MCF 10A (cell line): ENCODE measurements at places on chromosomes 1 and 21.
A peak's percentile ranks its signal among the peaks of the same experiment; 100 is the strongest.

- DNase-seq, result peak; percentile 97
These were observed 98.5 kb downstream of the LMX1A start for GRCh38 chr1:165257969-165258459.

GRCh38 chr1:167409183-167409582 is 109.1 kb downstream of the CD247 start:
- DNase-seq, result peak; percentile 48

DNA sequence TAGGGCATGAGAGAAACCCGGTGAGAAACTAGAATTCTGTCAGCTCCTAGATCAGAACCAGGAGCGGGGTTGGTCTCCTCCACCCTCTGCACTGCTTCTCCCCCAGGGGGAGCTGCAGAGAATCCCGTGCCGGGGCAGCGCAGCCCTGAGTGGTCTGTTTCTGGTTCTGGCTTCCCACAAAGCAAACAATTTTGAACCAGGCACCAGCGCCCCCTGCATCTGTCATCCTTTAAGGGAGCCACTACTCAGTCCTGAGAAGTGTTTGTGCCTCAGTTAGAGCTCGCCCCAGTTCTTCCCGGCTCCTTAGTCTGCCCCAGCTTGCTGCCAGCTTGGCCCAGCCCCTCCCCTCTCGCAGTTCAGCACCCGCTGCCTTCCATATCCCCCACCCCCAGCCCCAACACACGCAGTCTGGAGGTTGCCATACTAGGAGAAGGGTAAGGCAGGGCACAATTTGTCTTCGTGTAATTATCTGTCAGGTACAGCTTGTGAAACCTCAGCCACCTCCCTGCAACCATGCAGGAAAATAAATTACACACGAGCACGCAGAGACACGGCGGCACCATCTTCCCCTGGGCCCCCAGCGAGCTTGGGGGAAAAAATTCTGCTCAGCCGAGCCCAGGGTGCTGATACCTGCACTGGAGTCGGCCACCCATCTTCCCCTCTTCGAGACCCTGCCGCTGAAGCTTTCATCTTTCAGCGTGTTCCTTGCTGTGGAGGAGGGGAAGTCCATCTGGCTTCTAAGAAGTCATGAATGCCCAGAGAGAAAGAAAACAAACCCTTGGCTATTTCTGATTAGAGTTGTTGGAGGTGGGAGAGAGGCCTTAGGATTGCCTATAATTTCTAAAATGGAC is 62.6 kb upstream of the CD1D start:
- peak; percentile 65 for DNase-seq

DNA sequence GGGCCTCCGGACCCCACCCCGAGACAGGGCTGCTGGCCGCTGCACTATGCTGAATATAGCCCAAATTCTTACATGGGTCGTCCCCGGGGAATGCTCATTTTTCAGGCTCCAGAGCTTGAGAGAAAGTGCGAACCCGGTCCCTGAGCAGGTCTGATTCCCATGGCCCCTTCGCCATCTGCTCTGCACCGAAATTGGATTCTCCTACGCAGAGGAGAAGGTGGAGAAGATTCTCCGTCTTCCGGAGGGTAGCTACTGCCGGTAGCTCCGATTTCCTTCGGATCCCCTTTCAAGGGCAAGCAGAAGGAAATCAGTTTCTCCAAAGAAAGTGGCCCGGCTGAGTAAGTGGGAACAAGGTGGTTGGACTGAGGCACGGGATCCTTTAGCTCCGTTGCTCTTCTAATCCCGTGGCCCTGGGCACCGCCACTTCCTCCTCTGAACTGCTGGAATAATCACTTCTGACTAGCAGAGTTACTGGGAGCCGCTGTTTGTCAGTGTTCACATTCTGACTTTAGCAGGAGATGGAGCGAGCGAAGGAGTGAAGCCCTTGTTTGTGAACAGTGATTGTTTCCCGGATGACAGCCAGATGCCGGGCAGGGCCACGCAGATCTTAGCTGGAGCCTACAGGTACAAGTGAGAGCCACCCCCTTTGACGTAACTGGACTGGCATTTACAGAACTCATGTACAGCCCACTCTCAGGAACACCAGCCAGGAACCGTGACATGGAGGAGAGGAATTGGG is 1.1 kb upstream of the ZNF496 start:
- peak; percentile 68 for DNase-seq

- no peak for DNase-seq
These were observed 9.6 kb downstream of the DAP3 start for GRCh38 chr1:155698382-155699038.

DNA sequence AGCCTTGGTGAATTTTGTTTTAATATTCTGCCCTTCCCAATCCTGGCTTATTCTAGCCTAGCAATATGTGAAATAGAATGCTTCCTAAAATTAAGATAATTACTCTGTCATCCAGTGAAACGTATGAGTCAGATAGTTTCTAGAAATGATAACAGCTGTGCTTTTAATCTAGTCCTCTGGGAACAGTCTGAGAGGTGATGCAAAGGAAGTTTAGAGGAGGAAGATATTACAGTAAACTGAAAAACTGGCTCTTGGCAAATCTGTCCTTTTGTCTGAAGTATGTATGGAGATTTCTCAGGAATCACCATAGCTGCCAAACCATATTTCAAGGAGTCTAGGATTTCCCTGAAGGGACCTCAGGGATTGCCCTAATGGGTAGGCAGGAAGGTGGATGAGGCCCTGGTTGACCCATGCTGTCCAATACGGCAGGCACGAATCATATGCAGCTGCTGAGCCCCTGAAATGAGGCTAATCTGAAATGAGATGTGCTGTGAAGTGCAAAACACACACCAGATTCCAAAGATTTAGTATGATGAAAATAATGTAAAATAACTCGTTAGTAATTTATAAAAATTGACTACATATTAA is 70.8 kb upstream of the LBR start:
- no peak for DNase-seq

GRCh38 chr1:94820936-94821335 is 779 bp downstream of the SLC44A3 start:
- DNase-seq, result no peak

DNA sequence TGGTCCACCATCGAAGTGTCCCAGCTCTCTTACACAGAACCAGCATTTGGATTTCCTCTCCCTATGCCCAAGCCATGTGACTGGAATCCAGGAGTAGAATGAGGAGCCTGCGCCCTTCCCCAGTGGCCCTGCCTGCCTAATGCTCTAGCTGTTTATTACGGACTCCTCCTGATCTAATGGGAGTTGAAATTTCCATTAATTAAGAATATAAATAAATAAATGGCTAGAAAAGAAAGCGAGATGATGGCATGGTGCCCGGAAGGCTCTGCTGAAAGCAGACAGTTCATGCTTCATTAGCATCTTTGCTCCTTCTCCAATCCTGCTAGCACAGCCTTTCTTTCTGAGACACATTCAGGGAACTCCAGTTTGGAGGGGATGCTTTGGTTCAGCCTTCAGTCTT is 216.2 kb downstream of the SEC16B start:
- DNase-seq, result no peak

DNA sequence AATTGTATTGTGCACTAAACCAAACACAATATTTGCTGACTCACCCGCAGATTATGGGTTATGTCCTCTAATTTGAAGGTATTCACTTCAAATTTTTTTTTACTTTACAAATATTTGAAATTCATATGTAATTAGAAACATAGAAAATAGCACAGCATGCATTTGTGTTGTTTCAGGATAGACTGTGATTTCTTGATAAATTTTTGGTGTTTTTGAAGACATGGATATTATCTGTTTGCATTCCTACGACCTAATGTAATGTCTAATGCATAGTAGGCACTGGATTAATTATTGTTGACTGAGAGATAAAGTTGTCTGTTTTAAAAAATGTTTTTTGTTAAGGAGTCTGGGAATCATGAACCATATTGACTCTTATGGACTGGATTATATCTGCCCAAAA is 850.2 kb downstream of the BRINP3 start:
- no peak for DNase-seq

GRCh38 chr1:204584699-204585372 is 68.6 kb downstream of the MDM4 start:
- no peak for DNase-seq

- DNase-seq, result peak; percentile 45
These were observed 56.9 kb downstream of the LPAR3 start for GRCh38 chr1:84836145-84836544.

GRCh38 chr21:37904856-37905255 is 11.4 kb downstream of the KCNJ6 start:
- DNase-seq, result no peak

DNA sequence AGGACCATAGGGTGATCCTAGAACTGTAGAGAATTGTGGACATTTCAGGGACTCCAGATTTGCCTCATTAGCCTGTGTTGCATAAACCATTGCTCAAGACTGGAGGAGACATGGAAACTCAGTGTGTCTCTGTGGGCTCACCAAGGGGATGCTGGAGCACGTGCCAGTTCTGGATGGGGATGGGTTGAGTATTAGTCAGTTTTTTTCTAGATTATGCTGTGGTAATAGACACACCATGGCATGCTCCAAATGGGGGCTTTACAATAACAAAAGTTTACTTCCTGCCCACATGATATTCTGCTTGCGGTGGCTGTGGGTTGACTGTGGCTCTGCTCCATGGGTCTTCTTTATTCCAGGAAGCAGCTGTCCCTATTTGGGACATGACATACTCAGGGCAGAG is 125.4 kb downstream of the FOXD2 start:
- DNase-seq, result no peak

DNA sequence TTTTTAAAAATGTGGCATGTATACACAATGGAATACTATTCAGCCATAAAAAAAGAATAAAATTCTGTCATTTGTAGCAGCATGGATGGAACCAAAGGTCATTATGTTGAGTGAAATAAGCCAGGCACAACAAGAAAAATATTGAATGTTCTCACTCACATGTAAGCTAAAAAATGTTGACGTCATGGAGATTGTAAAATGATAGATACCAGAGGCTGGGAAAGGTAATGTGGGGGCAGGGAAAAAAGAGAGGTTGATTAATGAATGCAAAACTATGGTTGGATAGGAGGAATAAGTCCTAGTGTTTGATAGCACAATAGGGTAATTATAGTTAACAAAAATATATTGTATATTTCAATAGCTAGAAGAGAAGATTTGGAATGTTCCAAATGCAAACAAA is 89.1 kb upstream of the SLC35F3 start:
- DNase-seq, result no peak

DNA sequence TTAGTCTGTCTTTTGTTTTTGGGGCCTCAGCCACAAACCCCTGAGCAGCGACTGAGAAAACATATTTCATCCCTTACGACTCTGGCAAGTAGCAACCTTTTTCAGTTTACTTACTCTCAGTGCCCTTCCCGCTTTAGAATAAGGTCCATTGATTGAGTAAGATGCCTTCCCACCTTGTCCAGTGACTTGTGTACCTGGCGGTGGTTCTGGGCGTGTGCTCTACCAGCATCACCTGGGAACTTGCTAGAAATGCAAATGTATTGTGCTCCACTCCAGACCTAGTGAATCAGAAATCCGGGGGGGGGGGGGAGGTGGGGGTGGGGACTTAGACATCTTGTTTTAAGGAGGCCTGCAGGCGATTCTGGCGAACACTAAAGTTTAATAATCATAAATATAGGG is 72.1 kb downstream of the S1PR1 start:
- DNase-seq, result no peak

DNA sequence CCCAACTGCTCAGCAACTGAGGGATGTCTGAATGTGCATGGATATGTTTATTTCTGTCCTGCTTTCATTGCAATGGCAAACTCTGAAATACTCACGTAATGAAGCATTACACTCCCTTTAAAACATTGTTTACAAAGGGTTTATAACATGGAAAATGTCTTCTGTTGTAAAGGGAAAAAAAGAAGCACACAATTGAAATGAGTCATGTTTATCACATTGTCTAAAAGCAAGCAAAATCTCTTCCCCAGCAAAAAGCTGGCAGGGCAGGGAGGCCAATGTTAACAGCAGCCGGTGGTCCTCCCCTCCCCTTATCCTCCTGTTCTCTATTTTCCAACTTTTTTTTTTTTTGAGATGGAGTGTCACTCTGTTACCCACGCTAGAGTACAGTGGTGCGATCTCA is 3.9 kb upstream of the EFNA1 start:
- peak; percentile 53 for DNase-seq

DNA sequence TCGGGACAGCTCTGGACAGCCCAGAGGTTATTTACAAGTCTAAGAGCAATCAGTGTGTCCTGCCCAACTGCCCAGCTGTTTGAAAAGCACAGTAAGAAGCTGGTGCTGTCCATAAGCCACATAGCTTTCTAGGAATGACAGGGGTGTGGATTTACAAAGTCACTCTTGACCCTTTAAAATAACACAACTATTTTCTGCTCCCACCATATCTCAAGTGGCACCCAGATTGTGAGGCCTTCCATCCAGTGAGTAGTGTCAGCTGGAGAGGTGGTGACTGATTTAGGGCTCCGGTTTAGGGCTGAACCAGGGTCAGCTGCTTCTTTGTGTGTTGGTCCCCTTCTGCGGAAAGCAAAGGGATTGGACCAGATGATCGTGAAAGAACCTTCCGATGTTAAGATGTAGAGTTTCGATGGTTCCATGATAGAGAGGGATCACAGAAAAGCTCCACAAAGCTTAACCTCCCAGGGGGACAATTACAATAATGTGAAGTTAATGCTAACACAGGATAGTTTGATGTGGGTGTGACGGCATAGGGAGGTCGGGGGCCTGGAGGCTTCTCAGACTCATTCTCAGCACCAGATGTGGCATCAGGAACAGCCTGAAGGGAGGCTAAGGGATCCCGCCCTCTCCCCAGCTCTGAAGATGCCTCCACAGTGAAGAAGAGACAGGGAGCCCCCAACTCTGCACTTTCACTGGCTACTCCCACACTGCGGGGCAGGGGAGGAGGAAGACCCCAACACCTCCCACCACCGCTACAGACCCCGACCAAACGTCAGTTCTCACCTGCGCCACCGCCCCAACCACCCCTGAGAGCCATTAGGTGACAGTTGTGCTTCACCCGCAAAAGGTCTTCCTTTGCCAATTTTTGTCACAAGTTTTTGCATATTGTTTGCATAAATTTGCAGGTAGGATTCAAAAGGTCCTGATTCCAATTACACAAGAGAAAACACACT is 40.6 kb downstream of the LRRC3 start:
- DNase-seq, result no peak

GRCh38 chr1:235908742-235909520 is 42.2 kb upstream of the LYST start:
- DNase-seq, result peak; percentile 100

- DNase-seq, result no peak
These were observed 87.0 kb downstream of the CEP350 start for GRCh38 chr1:180041582-180041981.

GRCh38 chr1:228270032-228270431 is 62.2 kb downstream of the OBSCN start:
- DNase-seq, result no peak

DNA sequence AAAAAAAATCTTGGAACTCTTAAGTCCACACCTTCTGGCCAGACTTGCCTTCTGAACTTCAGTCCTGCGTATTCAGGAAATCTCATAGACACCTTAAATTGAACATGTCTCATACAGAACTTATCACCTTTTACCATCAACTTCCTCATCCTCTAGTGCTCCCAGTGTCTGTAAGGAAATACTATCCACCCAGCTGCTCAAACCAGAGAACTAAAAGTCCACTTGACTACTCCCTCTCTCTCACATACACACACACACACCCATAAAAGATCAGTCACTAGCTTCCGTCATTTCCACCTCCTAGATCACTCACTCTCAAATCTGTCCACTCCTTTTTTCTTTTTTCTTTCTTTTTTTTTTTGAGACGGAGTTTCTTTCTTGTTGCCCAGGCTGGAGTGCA is 10.9 kb upstream of the CAP1 start:
- DNase-seq, result no peak

GRCh38 chr1:33660244-33660643 is 187.8 kb downstream of the ZSCAN20 start:
- no peak for DNase-seq
